ENCODE measurements at places on chromosomes 4 and X.

DNA sequence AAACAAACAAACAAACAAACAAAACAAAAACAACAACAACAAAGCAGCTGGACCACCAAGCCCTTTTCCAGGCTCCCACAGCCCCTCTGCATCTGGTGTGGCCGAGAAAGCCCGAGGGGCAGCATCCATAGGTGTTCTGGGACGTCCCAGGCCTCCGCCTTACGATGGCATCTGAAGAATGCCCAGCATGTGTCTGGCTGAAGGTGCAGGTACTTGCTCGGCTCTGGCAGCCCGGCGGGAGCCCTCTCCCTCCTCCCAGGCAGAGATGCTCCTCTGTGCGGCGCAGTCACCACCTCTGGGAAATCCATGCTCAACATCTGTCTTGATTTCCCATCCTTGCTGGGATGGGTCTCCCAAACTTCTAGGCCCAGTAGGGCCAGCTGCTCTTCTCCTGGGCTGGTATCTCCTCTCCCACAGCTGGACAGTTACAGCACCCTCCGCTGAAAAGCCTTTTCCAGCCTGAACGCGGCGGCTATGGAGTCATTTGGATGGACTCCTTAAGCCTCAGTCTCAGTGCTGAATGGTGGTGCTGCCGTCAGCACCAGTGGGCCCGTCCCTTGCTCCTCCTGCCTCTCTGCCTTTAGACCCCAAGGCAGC is 4.3 kb downstream of the PSAPL1 start:
- DNase-seq, result no peak

DNA sequence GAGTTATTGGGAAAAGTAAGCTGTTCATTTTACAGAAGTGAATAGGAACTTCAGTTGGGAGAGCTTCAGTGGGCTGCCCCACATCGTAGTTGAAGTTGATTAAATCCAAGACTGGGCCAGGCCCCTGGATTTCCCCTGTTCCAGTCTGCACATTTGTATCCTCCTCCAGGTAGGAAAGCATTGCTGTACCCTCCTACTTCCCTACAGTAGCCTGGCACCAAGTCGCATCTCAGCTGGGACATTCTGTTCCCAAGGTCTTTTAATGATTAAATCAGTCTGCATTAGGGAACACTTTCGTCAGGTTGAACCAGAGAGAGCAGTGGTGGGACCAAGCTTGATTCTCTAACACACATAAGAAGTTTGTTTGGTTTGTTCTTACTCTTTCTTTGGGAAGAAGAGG is 165.8 kb upstream of the PPARGC1A start:
- DNase-seq, result no peak

GRCh38 chr4:122997463-122998101 is 75.2 kb upstream of the NUDT6 start:
- DNase-seq, result no peak

GRCh38 chr4:106809076-106809475 is 227.0 kb downstream of the DKK2 start:
- no peak for DNase-seq
